H54 (cell line): ENCODE measurements at places on chromosomes 12 and 14.

GRCh38 chr12:104671409-104672095 is 214.8 kb downstream of the CHST11 start:
- DNase-seq = peak; percentile 75

GRCh38 chr12:53722450-53723041 is 4.7 kb downstream of the CALCOCO1 start:
- DNase-seq = no peak

DNA sequence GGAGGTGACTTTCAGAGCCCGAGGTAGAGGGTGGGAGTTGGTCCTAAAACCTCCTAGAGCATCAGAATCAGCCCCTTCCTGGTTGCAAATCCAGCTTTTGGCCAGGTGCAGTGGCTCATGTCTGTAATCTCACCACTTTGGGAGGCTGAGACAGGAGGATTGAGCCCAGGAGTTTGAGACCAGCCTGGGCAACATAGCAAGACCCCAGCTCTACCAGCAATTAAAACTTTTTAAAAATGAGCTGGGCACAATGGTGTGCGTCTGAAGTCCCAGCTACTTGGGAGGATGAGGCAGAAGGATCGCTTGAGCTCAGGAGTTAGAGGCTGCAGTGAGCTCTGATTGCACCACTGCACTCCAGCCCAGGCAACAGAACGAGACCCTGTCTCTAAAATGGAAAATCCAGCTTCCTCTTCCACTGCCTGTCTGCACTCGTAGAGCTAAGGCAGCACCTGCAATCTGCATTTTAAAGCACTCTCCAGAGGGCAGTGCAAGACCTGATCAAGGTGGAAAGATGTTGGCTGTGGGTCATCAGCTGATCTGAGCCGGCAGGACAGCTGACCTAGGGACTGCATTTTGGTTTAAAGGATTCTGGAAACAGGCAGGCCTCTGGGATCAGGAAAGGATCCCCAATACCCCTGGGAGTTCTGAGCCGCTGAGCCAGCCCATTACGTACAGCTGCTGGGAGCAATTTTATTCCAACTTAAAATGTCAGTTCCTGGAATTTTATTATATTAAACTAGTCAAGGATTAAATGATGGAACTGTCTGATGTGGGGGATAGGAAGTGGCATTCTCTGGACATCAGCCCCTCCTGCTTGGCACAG is 1.8 kb upstream of the TESC start:
- DNase-seq = no peak

DNA sequence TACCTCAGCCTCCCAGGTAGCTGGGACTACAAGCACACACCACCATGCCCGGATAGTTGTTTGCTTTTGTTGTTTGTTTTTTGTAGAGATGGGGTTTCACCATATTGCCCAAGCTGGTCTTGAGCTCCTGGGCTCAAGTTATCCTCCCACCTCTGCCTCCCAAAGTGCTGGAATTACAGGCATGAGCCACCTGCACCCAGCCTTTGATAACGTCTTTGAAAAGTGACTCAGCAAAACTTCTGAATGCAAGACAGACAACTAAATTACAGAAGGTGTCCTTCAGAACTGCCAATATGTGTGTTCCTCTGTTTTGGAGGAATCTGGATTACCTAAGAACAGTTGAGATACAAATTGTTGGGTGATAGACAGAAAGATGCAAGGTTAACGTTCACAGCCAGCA is 99.8 kb downstream of the ESR2 start:
- no peak for DNase-seq

GRCh38 chr12:118633071-118633470 is 256.7 kb downstream of the SUDS3 start:
- no peak for DNase-seq

- no peak for DNase-seq
Observed at GRCh38 chr14:104321802-104322130, 183.4 kb downstream of the KIF26A start.

GRCh38 chr12:70556179-70556869 is 80.9 kb downstream of the PTPRB start:
- DNase-seq = no peak

DNA sequence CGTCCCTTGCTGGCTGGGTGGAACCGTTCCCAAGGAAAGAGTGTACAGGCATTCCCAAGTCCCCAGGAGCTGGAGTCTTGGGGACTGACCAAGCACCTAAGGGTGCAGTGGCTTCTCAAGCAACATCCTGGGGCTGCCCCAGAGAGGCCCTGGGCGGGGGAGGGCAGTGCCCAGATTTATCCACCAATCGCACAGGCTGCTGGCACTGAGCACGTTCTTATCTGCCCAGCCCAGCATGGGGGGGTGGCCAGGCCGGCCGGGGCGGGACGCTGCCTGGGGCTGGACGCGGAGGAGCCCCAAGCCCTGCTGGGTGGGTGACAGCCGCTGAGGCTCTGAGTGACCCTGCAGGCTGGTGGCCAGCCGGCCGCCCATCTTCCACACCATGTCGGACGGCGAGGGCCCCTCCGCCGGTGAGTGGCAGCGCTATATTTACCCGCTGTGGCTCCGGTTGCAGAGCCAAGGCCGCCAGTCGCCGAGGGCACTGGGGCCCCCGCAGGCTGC is 53.4 kb downstream of the CYP46A1 start:
- DNase-seq = peak; percentile 85

- DNase-seq = peak; percentile 35
Observed at GRCh38 chr12:44000309-44000952, 164.6 kb downstream of the TMEM117 start.

- no peak for DNase-seq
Observed at GRCh38 chr12:95972832-95973456, 23.2 kb downstream of the HAL start.

- DNase-seq = no peak
Observed at GRCh38 chr12:91044586-91044985, 13.2 kb downstream of the KERA start.

DNA sequence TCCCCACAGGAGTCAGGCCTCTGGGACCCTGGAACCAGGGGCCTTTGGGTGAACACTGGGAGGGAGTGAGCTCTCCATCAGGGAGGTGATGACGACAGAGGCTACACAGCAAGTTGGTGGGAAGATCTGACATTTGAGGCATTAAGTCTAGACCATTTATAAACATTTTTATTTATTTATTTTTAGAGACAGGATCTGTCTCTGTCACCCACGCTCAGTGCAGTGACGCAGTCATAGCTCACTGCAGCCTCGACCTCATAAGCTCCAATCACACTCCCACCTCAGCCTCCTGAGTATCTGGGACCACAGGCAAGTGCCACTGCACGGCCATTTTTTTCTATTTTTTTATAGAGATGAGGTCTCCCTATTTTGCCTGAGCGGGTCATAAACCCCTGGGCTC is 53.6 kb downstream of the TEAD4 start:
- DNase-seq = no peak

- no peak for DNase-seq
Observed at GRCh38 chr12:56930241-56930640, 4.0 kb downstream of the SDR9C7 start.

DNA sequence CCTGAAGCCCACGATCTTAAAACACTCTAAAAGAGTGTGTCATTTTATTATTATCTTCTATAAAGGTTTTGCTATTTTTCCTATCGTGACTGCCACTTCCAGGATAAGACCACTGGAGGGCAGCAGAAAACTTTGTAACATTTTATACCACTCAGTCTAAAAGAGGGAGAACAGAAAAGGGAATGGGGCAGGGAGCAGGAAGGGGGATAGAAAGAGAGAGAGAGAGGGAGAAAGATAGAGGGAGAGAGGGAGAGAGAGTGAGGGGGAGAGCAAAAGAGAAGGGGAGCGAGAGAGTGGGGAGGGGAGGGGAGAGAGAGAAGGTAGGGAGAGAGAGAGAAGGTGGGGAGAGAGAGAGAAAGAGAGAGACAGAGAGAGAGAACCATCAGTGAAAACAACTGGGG is 2.0 kb upstream of the ART4 start:
- DNase-seq = no peak

DNA sequence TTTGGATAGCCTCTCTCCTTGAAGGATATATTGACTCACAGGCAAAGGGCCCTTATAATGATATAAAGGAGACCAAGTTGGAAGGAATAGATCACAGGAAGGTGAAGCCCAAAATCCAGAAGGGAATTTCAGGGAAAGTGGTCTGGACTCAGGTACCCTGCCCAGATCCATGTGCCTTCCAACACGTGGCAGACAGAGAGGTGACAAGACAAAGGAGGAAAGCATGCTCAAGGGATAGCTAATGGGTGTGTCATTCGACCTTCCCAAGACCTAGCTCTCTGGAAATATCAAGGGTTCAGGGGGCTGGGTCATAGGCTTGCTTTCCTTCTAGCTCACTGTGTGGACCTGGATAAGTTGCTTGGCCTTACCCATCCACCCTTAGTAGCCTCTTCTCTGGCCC is 214.3 kb downstream of the ZFP36L1 start:
- no peak for DNase-seq

GRCh38 chr14:20494935-20495766 is 10.2 kb upstream of the RNASE10 start:
- DNase-seq = no peak

GRCh38 chr12:125284945-125285685 is 219.9 kb downstream of the AACS start:
- no peak for DNase-seq

- no peak for DNase-seq
Observed at GRCh38 chr14:25026476-25027137, 23.3 kb downstream of the STXBP6 start.

GRCh38 chr14:73895939-73896338 is 9.3 kb downstream of the ZNF410 start:
- DNase-seq = no peak

GRCh38 chr14:87254331-87254874 is 738.6 kb downstream of the GALC start:
- no peak for DNase-seq

- no peak for DNase-seq
Observed at GRCh38 chr14:71289536-71289935, 382.3 kb downstream of the PCNX1 start.

DNA sequence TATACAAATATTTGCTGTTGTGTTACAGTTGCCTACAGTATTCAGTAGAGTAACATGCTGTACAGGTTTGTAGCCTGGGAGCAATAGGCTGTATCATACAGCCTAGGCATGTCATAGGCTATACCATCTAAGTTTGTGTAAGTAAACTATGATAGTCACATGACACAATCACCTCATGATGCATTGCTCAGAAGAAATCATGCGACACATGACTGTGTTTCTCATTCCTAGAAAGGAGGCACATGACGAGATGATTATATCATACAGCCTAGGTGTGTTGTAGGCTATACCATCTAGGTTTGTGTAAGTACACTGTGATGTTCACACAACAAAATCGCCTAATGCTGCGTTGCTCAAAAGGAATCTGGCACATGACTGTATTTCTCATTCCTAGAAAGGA is 31.9 kb downstream of the NOPCHAP1 start:
- no peak for DNase-seq

GRCh38 chr12:104213952-104214351 is 1.6 kb upstream of the TXNRD1 start:
- peak; percentile 45 for DNase-seq

- DNase-seq = no peak
Observed at GRCh38 chr12:116267948-116268347, 9.5 kb downstream of the MED13L start.

DNA sequence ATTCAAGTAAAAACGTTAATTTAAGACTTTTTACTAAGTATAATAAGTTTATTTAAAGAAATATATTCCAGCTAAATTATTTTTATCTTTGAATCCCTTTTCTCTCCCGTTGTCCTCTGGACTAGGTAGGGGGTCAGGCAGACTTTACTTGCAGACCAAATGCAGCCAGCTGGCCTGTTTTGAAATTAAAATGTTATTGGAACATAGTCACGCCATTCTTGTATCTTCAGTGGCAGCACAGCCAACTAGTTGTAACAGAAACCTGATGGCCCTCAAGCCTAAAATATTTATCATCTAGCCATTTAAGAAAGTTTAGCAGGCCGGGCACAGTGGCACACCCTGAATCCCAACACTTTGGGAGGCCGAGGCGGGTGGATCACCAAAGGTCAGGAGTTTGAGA is 52.7 kb downstream of the BCAT1 start:
- no peak for DNase-seq

DNA sequence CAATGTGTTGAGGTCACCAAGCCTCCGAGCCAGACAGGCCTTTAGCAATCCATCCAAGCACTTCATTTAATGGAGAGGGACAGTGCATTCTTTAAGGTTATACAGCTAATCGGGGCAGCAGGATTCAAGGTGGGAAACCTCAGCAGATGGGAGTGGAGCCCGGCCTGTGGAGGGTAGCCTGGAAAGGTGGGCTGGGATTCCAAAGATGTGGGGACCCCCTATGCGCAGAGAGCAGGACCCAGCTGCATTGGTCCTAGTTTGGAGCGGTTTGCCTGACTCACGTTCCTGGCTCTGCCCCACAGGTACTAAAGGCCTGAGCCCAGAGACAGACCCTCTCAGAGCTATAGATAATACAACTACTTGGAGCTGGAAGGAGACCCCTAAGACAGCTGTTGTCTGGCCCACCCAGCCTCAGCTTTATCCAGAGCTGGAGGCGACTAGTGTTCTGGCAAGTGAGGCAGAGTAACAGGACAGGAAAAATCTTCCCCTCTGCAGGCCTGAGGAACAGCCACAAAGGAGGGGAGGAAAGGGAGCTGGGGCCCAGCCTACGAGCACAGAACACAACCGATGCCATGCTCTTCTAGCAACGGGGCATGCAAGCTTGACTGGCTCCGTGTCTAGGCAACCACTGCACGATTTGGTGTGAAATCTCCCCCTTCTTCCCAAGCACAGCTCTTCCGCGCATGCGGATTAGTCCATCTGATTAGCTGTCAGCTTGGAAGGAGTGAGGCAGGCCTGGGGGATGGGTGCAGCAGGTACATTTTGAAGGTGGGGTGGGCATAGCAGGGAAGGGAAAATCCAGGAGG is 1.1 kb upstream of the MYH7 start:
- no peak for DNase-seq

DNA sequence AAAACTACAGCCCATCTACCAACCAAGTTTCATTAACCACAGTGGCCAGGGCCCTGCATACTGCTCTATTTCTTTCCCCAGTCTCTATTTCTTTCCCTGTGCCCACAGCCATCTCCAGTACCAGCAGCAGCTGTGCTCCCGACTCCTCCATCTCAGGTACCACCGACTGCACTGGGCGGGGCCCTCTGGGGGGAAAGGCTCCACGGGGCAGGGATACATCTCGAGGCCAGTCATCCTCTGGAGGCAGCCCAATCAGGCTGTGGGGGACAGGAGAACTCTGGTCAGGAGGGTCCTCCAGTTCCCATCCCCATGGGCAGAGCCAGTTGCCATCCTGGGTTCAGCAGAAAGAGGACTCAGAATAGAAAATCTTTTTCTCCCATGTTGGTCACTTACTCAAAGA is 3.0 kb downstream of the CDK4 start:
- DNase-seq = no peak

GRCh38 chr12:84508851-84509260 is 403.7 kb downstream of the SLC6A15 start:
- no peak for DNase-seq

- peak; percentile 42 for DNase-seq
Observed at GRCh38 chr12:124036657-124037109, 63.7 kb downstream of the ZNF664 start.

- no peak for DNase-seq
Observed at GRCh38 chr12:47328831-47329545, 249.2 kb upstream of the AMIGO2 start.

DNA sequence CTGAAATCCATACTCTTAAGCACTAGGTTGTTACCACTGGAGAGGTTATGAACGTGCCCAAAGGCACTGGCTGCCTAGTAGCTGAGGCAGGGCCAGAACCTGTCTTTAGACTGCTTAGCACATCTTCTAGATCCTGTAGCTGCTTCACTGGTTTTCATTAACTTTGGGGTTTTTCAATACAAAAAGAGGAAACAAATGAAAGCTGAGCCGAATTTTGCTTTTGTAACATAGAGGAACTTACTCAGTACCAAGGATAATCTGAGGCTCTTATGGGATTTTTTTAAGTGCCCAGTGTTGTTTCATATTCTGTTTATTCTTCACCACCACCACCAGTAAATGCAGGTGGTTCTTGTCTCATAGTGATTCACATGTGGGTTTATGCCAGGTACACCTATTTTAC is 396.1 kb downstream of the RAD51B start:
- DNase-seq = no peak
